ENCODE measurements at places on chromosomes 1 and 21.

- DNase-seq, result no peak
Observed at GRCh38 chr1:48084826-48085225, 87.6 kb upstream of the TRABD2B start.

DNA sequence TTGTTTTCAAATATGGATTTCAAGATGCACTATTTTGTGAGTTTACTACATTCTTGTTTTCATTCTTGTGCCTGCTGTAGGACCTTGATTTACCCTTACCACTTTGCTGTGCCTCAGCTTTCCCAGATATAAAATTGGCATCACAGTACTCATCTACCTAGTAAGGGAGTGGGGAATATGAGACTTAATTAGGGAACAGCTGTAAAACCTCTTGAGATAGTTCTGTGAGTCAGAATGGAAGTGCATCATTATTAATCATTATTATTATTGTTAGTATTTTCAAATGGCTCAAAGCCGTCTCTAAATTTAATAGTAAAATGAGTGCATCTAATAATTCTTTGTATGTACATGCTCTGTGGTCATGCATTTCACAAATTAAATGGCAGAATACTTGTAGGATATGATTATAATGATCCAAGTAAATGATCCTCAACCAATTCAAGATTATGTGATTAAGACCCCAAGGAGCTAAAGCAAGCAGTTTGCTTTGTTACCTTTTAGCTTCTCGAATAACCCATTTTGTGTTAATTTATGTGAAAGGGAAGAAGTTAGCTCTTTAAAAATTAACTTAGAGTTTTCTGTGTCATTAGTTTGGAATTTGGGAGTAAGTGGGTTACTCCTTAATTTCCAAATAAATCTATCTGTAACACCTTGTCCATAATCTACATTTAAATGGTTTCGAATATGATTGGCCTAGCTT, 155.4 kb downstream of the NFIA start:
- DNase-seq, result no peak

GRCh38 chr21:43276811-43277210, 108.0 kb downstream of the CRYAA start:
- no peak for DNase-seq

- DNase-seq, result no peak
Observed at GRCh38 chr1:167369175-167369574, 148.5 kb downstream of the POU2F1 start.

GRCh38 chr1:77300566-77300965, 18.7 kb downstream of the AK5 start:
- DNase-seq, result no peak

DNA sequence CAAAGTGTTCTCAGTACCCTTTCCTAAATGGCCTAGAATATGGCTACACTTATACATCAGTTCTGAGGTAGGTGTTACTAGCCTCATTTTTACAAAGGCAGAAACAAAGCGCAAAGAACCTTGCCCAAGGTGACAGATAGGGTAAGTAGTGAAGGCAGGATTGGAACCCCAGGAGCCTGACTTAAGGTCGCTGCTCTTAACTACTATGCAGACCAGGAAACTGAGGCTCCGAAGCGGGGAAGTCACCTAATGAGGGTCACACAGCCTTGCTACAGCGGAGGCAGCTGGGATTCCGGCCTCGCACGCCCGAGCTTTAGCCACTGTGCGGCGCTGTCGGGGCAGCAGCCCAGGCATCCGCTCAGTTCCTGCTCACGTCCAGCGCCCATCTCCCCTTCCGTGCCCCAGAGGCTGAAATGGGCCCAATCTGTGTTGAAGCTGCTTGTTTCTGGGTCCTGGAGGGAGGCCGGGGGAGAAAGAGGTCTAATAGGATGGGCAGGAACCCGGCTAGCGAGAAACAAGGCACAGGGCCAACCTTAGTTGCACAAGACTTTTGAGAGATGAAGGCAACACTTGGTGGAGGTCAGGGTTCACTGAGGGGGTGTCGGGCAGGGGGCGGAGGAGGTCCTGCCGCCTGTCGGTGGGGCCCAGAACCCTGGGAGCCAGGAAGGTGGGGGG, 1.4 kb upstream of the FOXD2 start:
- peak; percentile 67 for DNase-seq

- DNase-seq, result no peak
Observed at GRCh38 chr1:57079454-57080157, 113.8 kb upstream of the C8B start.

- DNase-seq, result no peak
Observed at GRCh38 chr1:160024195-160024905, 7.4 kb downstream of the PIGM start.

DNA sequence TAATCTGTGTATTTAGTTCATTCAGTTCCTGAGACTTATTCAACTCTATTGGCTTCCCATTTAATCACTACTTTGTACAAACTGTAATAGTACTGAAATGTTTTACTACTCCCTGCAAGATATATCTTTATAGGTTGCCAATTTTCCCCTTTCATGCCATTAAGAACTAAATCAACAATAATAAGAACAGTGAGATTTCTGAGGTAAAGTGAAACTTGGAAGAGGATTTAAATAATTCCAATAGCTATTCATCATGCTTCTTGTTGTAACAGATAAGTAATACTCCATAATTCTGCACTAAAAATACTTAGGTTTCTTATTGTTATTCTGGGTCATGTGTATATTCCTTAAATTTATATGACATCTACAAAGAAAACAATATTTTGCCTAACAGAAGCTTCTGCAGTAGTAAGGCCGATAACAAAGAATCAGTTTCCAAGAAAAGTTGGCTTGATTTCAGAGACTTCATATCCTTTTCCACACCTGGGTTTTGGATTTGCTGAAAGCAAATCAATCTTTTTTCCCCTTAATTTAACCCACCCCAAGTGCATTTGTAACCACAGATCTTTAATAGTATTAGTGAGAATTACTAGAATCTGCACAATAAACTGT, 258.3 kb downstream of the FAF1 start:
- no peak for DNase-seq

DNA sequence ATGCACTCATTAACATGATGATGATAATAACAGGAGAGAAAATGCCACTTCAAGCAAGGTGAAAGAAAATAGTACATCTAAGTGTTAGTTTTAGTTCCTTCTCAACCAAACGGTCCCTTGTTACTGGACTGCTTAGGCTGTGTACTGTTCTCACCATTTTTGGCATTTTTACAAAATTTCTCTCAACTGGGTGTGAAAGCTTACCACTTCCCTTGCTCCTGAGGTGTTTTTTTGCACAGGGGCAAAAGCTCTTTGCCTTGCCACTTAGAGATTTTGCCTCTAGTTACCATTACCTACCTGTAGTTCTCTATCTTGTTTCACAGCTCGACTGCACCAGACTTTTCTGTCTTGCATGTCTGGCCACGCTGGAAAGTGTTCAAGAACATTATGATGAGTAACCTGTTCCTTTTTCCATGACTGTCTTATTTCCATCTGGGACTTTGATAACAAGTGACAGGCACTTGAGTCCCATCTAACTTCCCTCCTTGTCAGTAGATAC, 10.7 kb downstream of the NEK7 start:
- peak; percentile 60 for DNase-seq

- DNase-seq, result no peak
Observed at GRCh38 chr1:245345191-245345884, 190.6 kb downstream of the KIF26B start.

DNA sequence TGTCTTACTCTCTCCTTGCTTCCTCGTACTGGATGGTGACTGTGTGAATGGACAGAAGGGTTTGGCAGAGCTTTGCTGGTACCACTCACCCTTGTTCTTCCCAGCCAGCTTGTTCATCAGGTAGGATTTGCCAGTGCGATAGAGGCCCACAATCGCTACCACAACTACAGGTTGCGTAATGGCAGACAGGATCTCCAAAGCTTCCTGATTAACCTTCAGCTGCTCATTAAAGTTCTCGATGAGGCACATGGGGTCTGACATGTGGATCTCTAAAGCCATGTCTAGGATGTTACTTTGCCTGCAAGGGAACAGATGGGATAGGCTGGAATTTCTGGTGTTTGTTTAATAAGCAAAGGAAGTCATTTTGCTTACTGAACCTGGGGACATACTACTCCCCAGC, 3.4 kb downstream of the GBP5 start:
- DNase-seq, result no peak

DNA sequence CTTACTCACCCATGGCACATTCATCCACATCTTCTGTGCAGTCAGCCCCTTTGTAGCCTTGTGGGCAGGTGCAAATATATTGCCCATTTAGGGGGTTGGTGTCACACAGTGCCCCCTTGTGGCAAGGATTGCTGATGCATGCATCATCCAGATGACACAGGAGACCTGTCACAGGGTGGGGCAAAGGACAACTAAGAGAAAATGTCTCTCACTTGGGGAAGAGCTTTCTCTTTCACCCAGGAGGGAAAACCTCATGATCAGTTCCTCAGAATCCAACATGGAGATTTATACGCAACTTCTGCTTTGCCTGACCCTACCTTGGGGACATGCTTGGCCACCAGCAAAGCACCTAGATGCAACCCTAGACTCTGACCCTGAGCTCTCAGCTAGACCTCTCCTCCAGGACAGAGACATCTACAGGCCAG, 71.8 kb upstream of the ADAM30 start:
- peak; percentile 60 for DNase-seq

DNA sequence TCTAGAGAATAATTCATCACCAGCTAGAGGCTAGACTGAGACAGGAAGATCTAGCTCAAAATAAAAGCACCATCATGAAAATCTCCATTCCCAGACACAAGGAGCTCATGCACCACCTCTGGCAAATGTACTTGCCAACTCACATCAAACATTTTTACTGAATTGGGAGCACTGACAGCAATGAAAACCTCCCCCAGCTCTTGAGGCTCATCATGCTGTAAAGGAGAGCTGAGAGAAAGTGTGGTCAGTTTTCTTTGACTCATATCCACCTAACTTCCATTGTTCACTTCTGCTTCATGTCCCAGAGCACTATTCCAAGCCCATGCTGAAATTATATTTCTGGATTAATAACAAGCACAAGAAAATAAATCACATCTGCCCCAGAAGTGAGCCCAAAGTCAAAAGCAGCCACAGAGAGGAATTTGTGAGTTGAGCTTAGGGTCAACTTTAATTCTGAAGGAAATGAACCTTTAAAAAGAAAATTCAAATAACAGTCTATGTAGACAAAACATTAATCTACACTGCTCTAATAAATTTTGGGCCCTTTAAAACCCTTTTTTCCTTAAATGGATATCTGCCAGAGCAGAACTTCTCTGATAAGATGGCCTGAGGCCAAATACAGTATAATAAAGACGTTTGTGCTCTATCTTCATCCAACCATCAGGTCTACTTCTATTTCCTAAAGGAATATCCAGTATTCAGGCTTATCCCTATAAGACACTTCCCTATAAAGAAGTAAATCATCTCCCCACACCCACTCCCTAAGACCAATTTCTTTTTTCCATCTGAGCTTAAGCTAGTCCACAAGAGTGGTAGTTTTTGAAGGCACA, 85.9 kb upstream of the ADAM30 start:
- no peak for DNase-seq

- peak; percentile 47 for DNase-seq
Observed at GRCh38 chr1:5481889-5482288, 510.3 kb downstream of the NPHP4 start.

GRCh38 chr1:244060686-244061085, 9.6 kb downstream of the ZBTB18 start:
- DNase-seq, result no peak

DNA sequence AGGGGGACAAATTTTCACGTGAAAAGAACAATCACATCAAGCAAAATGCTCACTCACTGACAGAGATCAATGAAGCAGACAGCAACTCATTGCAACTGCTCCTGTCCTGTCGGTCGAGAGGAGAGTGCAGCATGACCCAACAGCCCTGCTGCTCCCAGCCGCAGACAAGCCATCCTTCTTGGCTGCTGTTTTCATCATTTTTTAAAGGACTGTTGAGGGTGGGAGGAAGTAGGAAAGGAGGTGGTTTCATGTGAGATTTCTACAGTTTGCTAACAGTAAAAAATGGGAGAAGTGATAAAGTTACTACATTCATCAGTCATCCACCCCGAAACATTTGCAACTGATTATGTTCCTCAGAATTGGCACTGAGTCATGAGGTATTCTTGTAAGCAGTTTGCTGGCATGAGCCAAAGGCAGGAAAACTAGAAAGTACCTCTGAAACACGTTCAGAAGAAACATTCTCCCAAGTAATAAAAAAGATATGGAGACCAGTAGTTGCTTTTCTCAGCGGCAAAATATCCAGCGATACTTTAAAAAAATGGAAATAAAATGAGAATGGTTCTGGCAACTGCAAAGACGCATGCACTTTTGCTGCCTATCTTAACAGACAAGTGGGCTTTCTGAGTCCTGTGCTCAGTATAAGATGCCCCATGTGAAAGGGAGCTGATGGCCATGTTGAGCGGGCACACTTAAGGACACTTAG, 72.0 kb upstream of the CLDN14 start:
- no peak for DNase-seq

- DNase-seq, result no peak
Observed at GRCh38 chr1:61083807-61084440, 1.6 kb downstream of the NFIA start.

GRCh38 chr1:217062586-217062985, 339.4 kb upstream of the ESRRG start:
- DNase-seq, result no peak

- no peak for DNase-seq
Observed at GRCh38 chr1:17833661-17834501, 78.7 kb downstream of the ACTL8 start.

DNA sequence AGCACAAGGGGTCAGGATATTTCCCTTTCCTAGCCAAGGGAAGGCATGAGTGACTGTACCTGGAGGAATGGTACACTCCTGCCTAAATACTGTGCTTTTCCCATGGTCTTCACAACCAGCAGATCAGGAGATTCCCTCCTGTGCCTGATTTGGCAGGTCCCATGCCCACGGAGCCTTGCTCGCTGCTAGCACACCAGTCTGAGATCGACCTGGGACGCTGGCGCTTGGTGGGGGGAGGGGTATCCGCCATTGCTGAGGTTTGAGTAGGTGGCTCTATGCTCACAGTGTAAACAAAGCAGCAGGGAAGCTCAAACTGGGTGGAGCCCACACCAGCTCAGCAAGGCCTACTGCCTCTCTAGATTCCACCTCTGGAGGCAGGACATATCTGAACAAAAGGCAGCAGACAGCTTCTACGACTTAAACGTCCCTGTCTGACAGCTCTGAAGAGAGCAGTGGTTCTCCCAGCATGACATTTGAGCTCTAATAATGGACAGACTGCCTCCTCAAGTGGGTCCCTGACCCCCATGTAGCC, 486.0 kb upstream of the CHRM3 start:
- no peak for DNase-seq

DNA sequence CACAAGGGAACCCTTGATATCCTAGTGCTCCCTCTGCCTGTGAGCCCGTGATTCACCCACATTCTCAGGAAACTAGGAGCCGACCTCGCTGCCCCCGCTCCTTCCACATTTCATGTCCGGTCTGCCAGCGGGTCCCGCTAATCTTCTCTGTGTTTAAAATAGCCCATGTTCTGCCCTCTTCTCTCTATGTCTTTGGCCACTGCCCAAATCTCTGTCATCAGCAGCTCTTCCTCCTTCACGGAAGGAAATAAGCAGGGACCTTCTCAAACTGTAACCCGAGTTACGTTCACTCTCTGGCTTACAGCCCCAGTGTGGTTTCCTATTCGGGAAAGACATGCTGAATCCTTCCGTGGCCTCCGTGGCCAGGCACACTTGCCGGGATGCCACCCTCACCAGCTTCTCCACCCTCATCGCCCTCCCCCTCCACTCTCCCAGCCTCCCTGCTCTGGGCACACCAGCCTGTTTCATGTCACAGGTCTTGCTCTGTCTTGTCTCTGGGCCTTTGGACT, 21.1 kb upstream of the UBXN10 start:
- no peak for DNase-seq

- no peak for DNase-seq
Observed at GRCh38 chr1:22383526-22384294, 67.9 kb upstream of the ZBTB40 start.

- DNase-seq, result no peak
Observed at GRCh38 chr1:63960326-63960725, 186.5 kb downstream of the ROR1 start.
